ENCODE measurements at places on chromosomes 12 and 14.

- no peak for DNase-seq
Observed at GRCh38 chr12:112900298-112901145, 6.2 kb upstream of the OAS1 start.

DNA sequence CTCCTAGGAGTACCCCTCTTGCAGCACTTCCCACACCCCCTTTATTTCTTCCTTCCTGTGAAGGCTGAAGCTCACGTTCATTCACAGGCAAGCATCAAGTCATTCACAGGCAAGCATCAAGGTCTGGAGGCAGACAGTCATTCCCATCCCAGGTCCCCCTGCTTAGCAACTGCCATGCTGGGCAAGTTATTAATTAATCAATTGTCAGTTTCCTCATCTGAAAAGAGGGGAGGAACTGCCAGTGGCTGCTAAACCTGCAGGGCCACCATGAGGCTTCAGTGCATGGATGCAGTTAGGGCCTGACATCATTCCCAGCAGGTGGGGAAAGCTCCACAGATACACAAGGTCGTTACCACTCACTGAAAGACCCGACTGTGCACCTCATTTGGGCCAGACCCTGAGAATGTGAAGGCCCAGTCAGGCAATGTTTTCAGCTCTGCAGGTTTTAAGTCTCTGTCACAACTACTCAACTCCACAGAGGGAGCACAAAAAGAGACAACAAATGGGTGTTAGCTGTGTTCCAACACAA, 85.0 kb upstream of the GPR68 start:
- DNase-seq = no peak

- no peak for DNase-seq
Observed at GRCh38 chr14:56378046-56378445, 201.6 kb upstream of the TMEM260 start.

- DNase-seq = no peak
Observed at GRCh38 chr14:103231376-103232019, 102.5 kb upstream of the EIF5 start.

DNA sequence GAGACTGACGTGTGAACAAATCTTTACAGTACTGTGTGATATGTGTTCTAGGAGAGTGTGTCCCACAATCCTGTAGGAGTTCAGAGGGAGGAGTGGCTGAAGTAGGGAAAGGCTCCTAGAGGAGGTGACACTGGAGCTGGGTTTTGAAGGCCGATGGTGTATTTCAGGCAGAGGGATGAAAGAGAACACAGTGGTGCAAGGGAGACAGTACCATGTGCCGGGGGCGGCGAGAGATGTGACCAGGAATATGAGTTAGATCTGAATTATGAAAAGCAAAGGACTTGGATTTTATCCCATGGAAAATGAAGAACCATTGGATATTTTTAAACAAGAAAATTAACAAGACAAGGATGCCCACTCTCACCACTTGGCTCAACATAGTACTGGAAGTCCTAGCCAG, 77.0 kb upstream of the ESRRB start:
- no peak for DNase-seq

GRCh38 chr14:49989966-49990365, 97.1 kb downstream of the ARF6 start:
- no peak for DNase-seq

DNA sequence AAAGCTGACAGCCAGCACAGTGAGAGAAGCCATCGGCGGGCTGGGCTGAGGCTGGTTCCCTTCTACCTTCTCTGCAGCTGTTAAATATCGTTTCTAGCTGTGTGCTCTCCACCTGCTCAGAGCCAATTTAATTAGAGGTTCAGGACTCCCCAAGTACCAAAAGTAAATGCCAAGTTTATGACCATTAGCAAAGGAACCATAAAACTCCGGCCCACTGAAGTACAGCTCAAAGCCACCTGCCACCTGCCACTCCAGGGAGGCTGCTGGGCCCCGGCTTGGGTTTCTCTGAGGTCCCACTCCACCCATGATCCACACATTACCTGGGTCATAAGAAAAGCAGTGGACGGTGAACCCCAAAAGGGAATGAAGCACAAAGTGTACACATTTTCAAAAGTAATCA, 272.8 kb downstream of the KSR2 start:
- no peak for DNase-seq

DNA sequence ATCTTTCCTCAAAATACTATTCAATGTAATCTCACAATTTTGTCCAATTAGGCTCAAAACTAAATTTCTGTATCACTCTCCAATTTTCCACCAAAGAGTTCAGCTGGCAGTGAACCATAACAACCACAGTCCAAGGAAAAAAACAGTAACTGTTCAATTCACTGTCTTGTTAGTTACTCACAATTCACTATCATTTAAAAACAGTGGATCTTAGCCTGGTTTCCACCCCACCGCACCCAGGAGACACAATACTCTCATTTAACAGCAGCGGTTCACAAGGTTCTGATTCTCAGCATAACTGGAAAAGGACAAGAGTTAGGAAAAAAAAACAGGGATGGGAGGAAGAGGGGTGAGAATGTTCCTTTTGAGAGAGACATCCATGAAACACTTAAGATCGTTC, 40.5 kb downstream of the MED13L start:
- no peak for DNase-seq

- no peak for DNase-seq
Observed at GRCh38 chr14:35068238-35069012, 22.4 kb downstream of the FAM177A1 start.

GRCh38 chr14:36996133-36996856, 176.1 kb downstream of the SLC25A21 start:
- peak; percentile 63 for DNase-seq

- DNase-seq = no peak
Observed at GRCh38 chr12:76173756-76174155, 89.3 kb upstream of the NAP1L1 start.

GRCh38 chr12:29499235-29499634, 1.7 kb upstream of the OVCH1 start:
- DNase-seq = no peak

GRCh38 chr14:102000902-102001301, 36.5 kb downstream of the DYNC1H1 start:
- no peak for DNase-seq

- no peak for DNase-seq
Observed at GRCh38 chr14:59316151-59316830, 127.8 kb downstream of the DAAM1 start.

GRCh38 chr14:35078082-35078481, 32.0 kb downstream of the FAM177A1 start:
- no peak for DNase-seq

GRCh38 chr14:52175982-52176502, 91.5 kb upstream of the PTGDR start:
- no peak for DNase-seq

- DNase-seq = no peak
Observed at GRCh38 chr12:124457287-124458219, 109.9 kb downstream of the NCOR2 start.

- DNase-seq = no peak
Observed at GRCh38 chr12:1605129-1606020, 11.0 kb upstream of the FBXL14 start.

GRCh38 chr14:21875791-21876190, 202.2 kb upstream of the OR4E1 start:
- DNase-seq = no peak

GRCh38 chr12:106918746-106919145, 37.0 kb upstream of the TMEM263 start:
- no peak for DNase-seq

GRCh38 chr12:92363295-92364146, 217.9 kb upstream of the BTG1 start:
- DNase-seq = no peak

GRCh38 chr14:85487215-85487614, 42.7 kb upstream of the FLRT2 start:
- DNase-seq = no peak

- DNase-seq = no peak
Observed at GRCh38 chr12:85445060-85445938, 165.3 kb downstream of the ALX1 start.

GRCh38 chr14:55245657-55246268, 25.5 kb upstream of the FBXO34 start:
- DNase-seq = no peak

- DNase-seq = no peak
Observed at GRCh38 chr12:124148481-124149273, 146.2 kb upstream of the RFLNA start.

- no peak for DNase-seq
Observed at GRCh38 chr12:121773011-121773777, 20.3 kb downstream of the RHOF start.

GRCh38 chr14:105177082-105177481, 4.0 kb downstream of the NUDT14 start:
- DNase-seq = no peak

- DNase-seq = no peak
Observed at GRCh38 chr12:104458694-104459367, 2.1 kb downstream of the CHST11 start.

DNA sequence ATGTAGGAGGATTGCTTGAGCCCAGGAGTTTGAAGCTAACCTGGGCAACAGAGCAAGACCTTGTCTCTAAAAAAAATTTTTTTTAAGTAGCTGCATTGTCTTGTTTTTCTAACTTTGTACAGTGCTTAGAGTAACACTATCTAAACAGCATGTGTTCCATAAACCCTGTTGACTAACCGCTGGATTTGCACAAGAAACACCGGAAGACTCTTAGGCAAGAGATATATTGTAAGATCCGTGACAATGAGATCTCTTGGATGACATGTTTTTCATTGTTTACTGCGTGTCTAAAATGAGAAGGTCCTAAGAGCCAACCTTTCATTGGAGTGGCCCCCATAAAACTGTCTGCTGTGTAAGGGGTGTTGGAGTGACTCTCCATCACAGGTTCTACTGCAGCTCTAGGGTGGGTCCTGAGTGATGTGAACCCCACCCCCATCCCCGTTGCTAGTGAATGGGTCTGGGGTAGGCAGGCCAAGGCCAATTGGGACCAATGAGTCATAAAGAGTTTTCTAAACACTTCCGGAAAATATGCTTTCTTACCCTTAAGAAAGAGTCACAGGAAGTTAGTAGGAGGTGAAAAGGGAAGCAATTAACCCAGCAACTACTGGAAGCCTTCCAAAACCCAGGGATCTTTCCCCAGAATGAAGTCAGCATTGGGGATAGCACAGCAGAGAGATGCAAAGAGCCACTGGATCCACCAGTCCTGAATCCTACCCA, 24.3 kb upstream of the PCNX1 start:
- no peak for DNase-seq
